ENCODE measurements at places on chromosomes 1 and 21.
A peak's percentile ranks its signal among the peaks of the same experiment; 100 is the strongest.

DNA sequence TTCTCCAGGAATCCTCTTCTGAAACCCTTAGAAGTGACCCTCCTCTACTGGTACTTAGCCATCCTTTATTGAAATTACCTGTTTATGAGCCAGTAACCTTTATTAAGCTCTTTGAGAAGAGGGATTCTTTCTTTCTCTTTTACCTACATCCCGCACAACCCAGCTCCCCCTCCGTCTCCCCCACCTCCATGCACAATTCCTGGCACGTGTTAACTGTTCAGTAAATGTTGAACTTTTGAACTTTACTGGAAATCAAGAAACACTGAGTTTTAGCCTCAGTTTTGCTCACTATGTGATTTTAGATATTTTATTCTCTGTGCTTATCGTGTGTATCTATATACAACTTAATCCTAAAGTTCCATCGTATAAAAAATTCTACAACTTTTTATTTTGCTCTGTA, 1.8 kb downstream of the TMED5 start:
- peak; percentile 9 for DNase-seq

- no peak for DNase-seq
Observed at GRCh38 chr1:181603735-181604410, 120.6 kb downstream of the CACNA1E start.

DNA sequence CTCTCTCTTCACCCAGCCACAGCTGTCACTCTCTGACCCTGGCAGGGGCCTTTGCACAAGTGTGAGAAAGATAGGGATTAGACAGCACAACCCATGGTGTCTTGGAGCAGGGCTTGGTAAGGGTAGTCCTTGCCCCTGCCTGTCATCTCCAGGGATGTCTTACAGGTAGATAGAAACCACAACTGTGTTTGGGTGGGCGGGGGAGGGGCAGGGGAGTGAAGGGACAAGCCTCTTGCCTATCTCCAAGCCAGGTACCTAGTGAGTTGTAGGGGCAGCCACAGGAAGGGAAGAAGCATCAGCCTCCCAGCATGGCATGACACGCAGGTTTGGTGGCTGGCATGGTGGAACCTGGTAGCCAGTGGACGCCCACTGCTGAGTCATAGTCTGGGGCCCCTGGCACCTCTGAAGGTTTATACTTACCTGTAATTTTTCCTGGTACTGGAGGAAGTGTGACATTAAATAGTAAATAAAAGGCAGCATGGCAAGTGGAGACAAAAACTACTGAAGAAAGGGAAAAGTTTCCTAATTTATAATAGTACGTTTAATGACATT, 97.5 kb downstream of the CLEC20A start:
- no peak for DNase-seq

DNA sequence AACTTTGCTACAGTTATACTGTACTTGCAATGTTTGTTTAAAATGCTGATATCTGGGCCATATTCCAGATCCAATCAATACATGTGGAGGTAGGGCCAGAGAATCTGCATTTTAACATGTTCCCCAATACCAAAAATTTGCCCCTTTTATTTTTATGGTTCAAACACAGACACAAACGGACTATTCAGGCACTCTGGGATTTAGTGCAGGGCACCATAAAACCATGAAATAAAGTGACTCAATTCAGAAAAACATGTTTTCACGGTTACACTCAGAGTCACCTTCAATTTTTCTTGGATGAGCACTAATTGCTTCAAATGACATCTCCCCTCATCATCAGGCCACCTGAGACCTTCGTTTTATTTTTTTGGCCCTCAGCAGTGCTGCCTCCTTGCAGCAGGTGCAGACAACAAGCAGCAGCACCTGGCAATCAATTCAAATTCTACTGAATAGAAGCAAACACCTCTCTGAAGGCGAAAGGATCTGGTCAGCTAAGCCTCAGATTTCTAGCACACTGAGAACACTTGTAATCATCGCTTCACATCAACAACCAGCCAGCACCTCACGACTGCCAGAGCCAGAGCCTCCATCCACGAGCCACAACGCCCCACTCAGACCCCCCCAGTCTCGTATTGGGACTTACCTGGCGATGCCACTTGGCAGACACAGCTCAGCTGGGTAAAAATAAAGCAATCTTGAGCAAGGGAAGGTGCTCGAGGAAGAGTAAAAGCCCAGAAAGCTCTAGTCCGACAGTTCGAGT, 1.1 kb downstream of the ERO1B start:
- no peak for DNase-seq

DNA sequence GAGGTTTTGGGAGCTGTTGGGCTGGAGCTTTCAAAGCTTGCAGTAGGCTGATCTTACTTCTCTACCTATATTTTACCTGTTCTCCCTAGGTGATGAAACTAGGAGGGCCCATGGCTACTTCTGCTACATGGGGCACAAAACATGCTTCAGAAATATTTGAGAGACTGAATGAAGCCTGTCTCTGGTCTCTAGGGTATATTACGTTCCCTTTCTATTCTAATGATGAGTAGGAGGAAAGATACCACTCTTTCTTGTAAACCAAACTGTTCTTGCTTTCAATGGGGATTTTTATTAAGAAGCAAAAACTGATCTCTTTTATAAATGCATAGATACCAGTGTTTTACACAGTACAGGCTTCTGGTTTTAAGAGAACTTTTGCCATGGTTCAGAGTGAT, 103.1 kb downstream of the GALNT2 start:
- no peak for DNase-seq

GRCh38 chr1:207954104-207954503, 43.2 kb upstream of the CD34 start:
- no peak for DNase-seq

- peak; percentile 93 for DNase-seq
Observed at GRCh38 chr1:159000625-159001024, 9.1 kb upstream of the IFI16 start.

- DNase-seq = peak; percentile 92
Observed at GRCh38 chr1:108646648-108647269, 14.1 kb downstream of the HENMT1 start.

DNA sequence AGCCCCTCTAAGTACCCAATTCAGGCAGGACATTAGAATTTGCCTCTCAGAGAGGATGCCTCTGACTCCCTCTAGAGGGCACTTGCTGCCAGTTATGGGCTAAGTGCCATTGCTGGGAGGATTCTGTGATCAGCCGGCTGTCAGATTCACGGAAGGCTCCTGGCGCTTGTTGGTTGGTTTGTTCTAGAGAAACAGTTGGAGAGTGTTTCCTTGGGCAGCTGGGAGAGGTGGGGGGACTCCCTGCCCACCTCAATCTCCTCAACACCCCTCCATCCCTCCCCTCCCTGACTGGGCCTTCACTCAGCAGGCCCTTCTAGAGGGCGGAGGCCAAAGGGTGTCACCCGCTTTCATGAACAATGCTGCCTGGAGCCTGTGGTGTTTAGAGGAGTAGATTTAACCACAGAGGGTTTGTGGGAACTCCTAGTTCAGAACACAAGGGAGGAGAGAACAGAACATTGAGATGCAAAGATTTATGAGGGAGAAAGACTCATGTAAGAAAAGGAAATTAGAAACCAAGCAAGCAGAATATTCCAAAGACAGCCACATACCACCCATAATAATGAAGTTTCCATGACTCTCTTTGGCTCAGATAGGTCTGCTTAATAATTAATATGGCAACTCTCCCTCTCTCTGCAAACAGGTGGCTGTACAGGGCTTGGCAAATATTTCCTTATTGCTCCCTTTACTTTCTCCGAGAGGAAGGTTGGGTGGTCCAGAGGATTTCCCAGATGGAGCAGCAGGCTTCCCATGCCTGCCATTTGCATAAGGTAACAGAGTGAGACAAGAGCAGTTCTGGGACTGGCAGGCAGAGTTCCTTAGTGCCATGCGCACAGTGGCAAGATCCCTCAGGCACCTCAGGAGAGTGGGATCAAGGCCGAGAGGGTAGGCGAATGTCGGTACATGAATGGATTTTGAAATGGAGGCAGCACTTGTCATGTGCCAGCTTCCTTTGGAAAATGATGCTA, 30.0 kb upstream of the ACP6 start:
- DNase-seq = peak; percentile 91

- DNase-seq = no peak
Observed at GRCh38 chr21:37749132-37749531, 167.1 kb downstream of the KCNJ6 start.

- peak; percentile 60 for DNase-seq
Observed at GRCh38 chr1:100387209-100387608, 34.9 kb downstream of the CDC14A start.
